ENCODE measurements at places on chromosomes 4 and X. TPM values are rescaled to one million over a fixed set of nuclear protein-coding genes. Genes with fewer than 3 reads are reported as not detected.
A peak's percentile ranks its signal among the peaks of the same experiment; 100 is the strongest.

DNA sequence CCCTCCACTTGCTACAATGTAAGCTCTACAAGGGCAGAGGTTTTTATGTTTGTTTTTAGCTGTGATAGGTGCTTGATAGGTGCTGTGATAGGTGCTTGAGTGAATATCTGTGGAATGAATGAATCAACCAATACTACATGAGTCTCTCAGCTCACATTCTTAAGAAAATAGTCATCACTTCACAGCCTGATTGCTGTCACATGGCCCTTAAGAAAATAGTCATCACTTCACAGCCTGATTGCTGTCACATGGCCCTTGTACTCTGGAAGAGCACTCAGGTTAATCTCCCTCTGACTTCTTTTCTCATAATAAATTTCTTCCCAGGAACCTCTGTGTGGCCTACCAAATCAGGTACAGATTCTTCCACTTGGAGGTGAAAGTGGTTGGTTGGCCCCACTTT is 335.2 kb downstream of the TENM3 start:
- no peak overlapping the region for H3K4me3 ChIP-seq

DNA sequence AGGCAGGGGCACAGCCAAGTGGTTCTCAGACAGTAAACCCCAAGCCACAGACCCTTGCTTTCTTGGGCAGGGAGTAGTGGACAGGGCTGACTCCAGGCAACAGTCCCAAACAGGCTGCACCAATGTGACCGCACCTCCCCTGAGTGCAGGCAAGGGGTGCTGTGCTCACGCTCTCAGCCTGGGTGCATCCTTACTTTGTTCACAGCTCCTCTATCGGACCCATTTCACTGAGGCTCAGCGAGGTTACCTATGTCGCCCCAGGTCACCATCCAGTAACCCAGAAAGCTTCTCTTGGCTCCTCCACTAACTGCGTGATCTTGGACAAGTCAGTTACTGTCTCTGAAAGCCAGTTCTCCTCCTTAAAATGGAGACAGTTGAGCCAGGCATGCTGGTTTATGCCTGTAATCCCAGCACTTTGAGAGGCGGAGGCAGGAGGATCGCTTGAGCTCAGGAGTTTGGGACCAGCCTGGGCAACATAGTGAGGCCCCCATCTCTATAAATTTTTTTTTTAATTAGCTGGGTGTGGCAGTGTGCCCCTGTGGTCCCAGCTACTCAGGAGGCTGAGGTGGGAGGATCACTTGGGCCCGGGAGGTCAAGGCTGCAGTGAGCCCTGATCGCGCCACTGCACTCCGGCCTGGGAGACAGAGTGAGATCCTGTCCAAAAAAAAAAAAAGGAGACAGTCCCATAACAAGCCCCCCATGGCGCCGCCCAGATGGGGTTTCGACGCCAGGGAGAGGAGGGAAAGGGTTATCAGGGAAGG is 823 bp upstream of the MAN2B2 start:
- H3K4me3 ChIP-seq, result peak overlapping the region; percentile 86
- DNase-seq, result no peak
- no peaks in the 10 kb centered on the region for H3K36me3 ChIP-seq

SUPT20HL1 gene
- total RNA-seq, result 1.6 TPM

- H3K27me3 ChIP-seq, result no peaks in the 10 kb centered on the region
- H3K4me3 ChIP-seq, result no peak overlapping the region
- H3K36me3 ChIP-seq, result no peaks in the 10 kb centered on the region
These were observed 94.6 kb downstream of the UBE2K start for GRCh38 chr4:39792529-39792928.

GRCh38 chrX:7950865-7951264 is 23.7 kb upstream of the PNPLA4 start:
- H3K27me3 ChIP-seq, result no peaks in the 10 kb centered on the region
- DNase-seq, result no peak
- H3K27ac ChIP-seq, result no peak overlapping the region
- H3K4me3 ChIP-seq, result no peak overlapping the region
- no peaks in the 10 kb centered on the region for H3K4me1 ChIP-seq

DNA sequence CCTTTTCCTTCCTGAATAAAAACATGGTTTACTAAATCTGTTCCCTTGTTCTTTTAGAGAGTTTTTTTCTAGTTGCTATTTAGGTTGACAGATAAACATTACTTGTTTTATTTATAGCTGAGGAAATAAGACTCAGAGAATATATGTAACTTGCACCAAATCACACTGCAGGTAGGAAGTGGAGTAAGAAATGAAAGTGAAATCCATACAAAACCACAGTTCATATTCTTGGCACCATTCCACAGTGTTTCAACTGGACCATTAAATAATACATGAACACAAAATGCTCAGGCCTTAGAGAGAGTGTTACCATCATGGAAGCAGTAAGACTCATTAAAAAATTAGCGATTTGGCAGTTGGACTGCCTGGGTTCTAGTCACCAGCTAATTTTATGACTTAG is 326.9 kb upstream of the SLIT2 start:
- no peaks in the 10 kb centered on the region for H3K27me3 ChIP-seq
- no peaks in the 10 kb centered on the region for H3K4me1 ChIP-seq
- no peak for DNase-seq
- no peak overlapping the region for H3K4me3 ChIP-seq
- no peak overlapping the region for H3K27ac ChIP-seq

DNA sequence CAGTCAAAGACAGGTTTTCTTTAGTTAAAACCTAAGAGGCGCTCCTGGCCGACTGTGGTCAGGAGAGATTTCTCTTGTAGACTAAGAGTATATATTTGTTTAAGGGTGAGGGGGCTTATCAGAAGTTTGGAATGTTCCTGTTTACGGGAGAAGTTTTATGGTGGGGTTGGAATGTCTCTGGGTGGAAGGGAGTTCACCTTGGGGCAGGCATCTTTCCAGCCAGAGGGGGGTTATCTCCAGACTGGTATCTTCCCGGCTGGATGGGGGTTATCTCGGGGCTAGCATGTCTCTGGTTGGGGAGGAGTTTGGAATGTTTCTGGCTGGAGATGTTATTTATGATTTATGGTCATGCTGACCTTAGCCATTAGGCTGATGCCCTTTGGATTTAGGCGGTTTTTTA is 116.0 kb downstream of the COX7B2 start:
- H3K4me1 ChIP-seq, result no peaks in the 10 kb centered on the region
- H3K36me3 ChIP-seq, result no peaks in the 10 kb centered on the region
- H3K27me3 ChIP-seq, result no peaks in the 10 kb centered on the region
- H3K27ac ChIP-seq, result no peak overlapping the region
- no peak for DNase-seq
- H3K4me3 ChIP-seq, result no peak overlapping the region

- no peaks in the 10 kb centered on the region for H3K4me1 ChIP-seq
- H3K27ac ChIP-seq, result no peak overlapping the region
- H3K36me3 ChIP-seq, result no peaks in the 10 kb centered on the region
- H3K27me3 ChIP-seq, result no peaks in the 10 kb centered on the region
- DNase-seq, result no peak
These were observed 14.1 kb downstream of the NSG1 start for GRCh38 chr4:4401036-4401435.

PARM1 gene
- 22.6 TPM for total RNA-seq

CXCL6 gene
- not detected for total RNA-seq

ZNF185 gene
- total RNA-seq, result 1.3 TPM

GRCh38 chr4:156898373-156899117 is 73.1 kb downstream of the PDGFC start:
- H3K36me3 ChIP-seq, result no peaks in the 10 kb centered on the region
- no peaks in the 10 kb centered on the region for H3K4me1 ChIP-seq
- no peak overlapping the region for H3K27ac ChIP-seq
- H3K4me3 ChIP-seq, result no peak overlapping the region
- H3K27me3 ChIP-seq, result no peaks in the 10 kb centered on the region
- DNase-seq, result no peak

TCP11X2 gene
- total RNA-seq, result not detected

GRCh38 chr4:123043013-123043412 is 120.6 kb upstream of the NUDT6 start:
- H3K27ac ChIP-seq, result no peak overlapping the region
- H3K4me1 ChIP-seq, result no peaks in the 10 kb centered on the region
- H3K36me3 ChIP-seq, result no peaks in the 10 kb centered on the region
- H3K27me3 ChIP-seq, result no peaks in the 10 kb centered on the region
- DNase-seq, result no peak

DNA sequence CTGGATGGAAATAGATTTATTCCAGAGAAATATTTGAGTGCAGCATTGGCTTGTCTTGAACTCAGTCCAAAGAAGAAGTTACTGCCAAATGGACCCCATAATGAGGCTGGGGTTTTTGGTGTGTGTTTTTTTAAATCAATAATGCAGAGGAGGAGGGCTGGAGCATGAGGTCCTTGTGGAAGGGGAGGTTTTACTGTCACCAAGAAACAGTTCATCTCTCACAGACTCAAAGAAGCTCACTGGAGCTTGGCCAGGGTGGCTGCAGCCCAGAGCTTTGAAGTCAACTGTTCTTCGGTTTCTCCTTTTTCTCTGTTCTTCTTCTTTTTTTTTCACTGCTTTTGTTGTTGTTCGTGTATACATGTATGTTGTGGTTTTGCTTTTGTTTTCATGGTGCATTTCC is 377.7 kb downstream of the FBXW7 start:
- no peaks in the 10 kb centered on the region for H3K27me3 ChIP-seq
- DNase-seq, result no peak
- H3K4me3 ChIP-seq, result no peak overlapping the region
- H3K4me1 ChIP-seq, result no peaks in the 10 kb centered on the region
- no peaks in the 10 kb centered on the region for H3K36me3 ChIP-seq
- H3K27ac ChIP-seq, result no peak overlapping the region

GRCh38 chrX:150821971-150822370 is 76.5 kb downstream of the CD99L2 start:
- H3K4me1 ChIP-seq, result no peaks in the 10 kb centered on the region
- H3K4me3 ChIP-seq, result no peak overlapping the region
- no peak overlapping the region for H3K27ac ChIP-seq
- no peak for DNase-seq
- H3K27me3 ChIP-seq, result no peaks in the 10 kb centered on the region

N4BP2 gene
- 7.6 TPM for total RNA-seq

- H3K36me3 ChIP-seq, result no peaks in the 10 kb centered on the region
- DNase-seq, result no peak
- H3K4me3 ChIP-seq, result peak overlapping the region; percentile 92
- H3K27me3 ChIP-seq, result no peaks in the 10 kb centered on the region
- H3K4me1 ChIP-seq, result peaks cover 4% of the 10 kb centered on the region
These were observed 528 bp upstream of the FGF2 start for GRCh38 chr4:122826079-122826527.

- no peaks in the 10 kb centered on the region for H3K36me3 ChIP-seq
- no peaks in the 10 kb centered on the region for H3K27me3 ChIP-seq
These were observed 358.6 kb upstream of the NOCT start for GRCh38 chr4:138656990-138657389.

DNA sequence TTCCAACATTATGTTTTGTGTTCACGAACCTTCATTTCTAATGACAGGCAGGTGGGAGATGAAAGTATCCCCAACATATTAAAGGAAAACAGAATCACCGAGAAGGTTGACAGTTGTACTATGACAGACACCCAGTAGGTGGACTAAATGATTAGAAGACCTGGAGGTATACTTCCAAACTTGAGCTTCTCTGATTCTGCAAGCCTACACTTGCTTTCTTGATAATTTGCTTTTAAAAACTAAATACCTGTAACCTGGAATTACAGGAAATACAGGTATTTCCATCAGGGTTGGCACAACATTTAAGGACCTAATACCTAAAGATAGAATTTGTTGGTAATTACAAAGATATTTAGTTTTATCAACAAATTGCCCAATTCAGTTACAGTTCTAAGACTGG is 43.4 kb downstream of the C4orf51 start:
- H3K27ac ChIP-seq, result no peak overlapping the region
- H3K27me3 ChIP-seq, result no peaks in the 10 kb centered on the region
- no peak overlapping the region for H3K4me3 ChIP-seq
- no peaks in the 10 kb centered on the region for H3K4me1 ChIP-seq
- DNase-seq, result no peak
- H3K36me3 ChIP-seq, result no peaks in the 10 kb centered on the region

DNA sequence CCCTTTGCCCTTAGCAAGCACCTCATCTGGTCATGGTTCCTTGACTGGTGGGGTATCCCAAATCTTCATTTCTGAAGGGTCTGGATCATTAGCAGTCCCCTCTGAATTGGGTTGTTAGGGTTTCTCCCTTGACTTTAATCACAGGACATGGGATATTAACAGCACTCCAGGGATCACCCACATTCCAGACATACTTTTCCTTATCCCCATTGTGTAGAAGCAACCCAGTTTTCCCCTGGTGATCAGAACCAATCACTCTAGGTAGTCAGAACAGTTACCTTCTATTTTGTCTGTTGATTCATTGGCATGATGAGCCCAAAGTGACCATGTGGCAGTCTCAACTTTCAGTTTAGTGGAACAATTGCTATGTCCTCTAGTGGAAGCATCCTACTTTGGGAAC is 29.1 kb upstream of the GRSF1 start:
- H3K36me3 ChIP-seq, result no peaks in the 10 kb centered on the region
- H3K4me3 ChIP-seq, result no peak overlapping the region
- DNase-seq, result no peak
- H3K27me3 ChIP-seq, result no peaks in the 10 kb centered on the region
- H3K27ac ChIP-seq, result no peak overlapping the region
- H3K4me1 ChIP-seq, result no peaks in the 10 kb centered on the region

GRCh38 chr4:120671538-120671937 is 251.0 kb downstream of the PRDM5 start:
- no peaks in the 10 kb centered on the region for H3K4me1 ChIP-seq
- H3K36me3 ChIP-seq, result no peaks in the 10 kb centered on the region
- DNase-seq, result no peak
- no peak overlapping the region for H3K4me3 ChIP-seq

- no peaks in the 10 kb centered on the region for H3K4me1 ChIP-seq
- DNase-seq, result no peak
- peak overlapping the region; percentile 32 for H3K27ac ChIP-seq
- no peaks in the 10 kb centered on the region for H3K27me3 ChIP-seq
- H3K36me3 ChIP-seq, result no peaks in the 10 kb centered on the region
- H3K4me3 ChIP-seq, result no peak overlapping the region
These were observed 26.1 kb downstream of the TKTL2 start for GRCh38 chr4:163447481-163447880.

DNA sequence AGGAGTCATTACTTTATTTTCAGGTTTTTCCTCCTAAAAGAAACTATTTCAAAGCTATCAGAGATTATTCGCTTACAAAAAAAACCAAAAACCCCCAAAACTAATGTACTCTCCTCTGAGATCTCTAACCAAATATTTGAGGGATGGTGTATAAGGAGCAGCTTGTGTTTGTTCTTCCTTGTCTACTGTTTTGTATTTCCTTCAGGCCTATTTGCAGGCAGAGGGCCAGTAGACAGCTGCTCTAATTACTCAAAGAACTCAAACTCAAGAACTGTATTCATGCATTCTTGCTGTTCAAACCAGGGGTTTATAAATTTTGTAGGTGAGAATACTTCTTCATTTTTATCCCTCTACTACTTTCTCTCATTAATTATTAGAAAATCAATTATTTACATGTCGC is 51.3 kb downstream of the SH3RF1 start:
- DNase-seq, result no peak
- no peaks in the 10 kb centered on the region for H3K4me1 ChIP-seq
- no peaks in the 10 kb centered on the region for H3K36me3 ChIP-seq
- no peaks in the 10 kb centered on the region for H3K27me3 ChIP-seq
- H3K27ac ChIP-seq, result no peak overlapping the region

- H3K36me3 ChIP-seq, result no peaks in the 10 kb centered on the region
- no peak overlapping the region for H3K4me3 ChIP-seq
- H3K27ac ChIP-seq, result no peak overlapping the region
- no peaks in the 10 kb centered on the region for H3K27me3 ChIP-seq
- DNase-seq, result no peak
These were observed 79.3 kb downstream of the FRAS1 start for GRCh38 chr4:78136109-78137081.

STAP1 gene
- total RNA-seq, result 0.90 TPM

All from uterus (tissue), 4 donors.